NCI-H2081 treated with DMSO at 0.1 percent for 48 hours (cell line): ENCODE measurements at places on chromosomes 7 and 10.
A peak's percentile ranks its signal among the peaks of the same experiment; 100 is the strongest.

DNA sequence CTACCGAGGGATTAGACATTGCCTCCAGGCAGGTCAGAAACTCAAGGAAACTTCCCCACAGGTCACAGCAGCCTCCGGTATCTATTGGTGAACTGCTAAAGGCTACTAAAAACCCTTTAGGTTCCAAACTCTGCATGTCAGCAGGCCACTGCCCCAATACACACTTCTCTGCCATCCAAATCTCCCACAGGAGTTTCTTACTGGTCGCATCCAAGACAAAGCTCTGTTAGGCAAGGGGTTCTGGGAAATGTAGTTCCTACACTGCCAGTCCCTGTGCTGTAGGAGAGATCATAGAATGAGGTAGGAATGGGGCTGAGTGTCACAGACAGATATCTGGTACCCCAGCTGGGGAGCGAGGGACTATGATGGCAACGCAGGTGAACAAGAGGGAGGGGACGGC is 757.0 kb upstream of the C7orf33 start:
- no peak for DNase-seq

GRCh38 chr7:146117576-146117975 is 975 bp downstream of the CNTNAP2 start:
- no peak for DNase-seq

DNA sequence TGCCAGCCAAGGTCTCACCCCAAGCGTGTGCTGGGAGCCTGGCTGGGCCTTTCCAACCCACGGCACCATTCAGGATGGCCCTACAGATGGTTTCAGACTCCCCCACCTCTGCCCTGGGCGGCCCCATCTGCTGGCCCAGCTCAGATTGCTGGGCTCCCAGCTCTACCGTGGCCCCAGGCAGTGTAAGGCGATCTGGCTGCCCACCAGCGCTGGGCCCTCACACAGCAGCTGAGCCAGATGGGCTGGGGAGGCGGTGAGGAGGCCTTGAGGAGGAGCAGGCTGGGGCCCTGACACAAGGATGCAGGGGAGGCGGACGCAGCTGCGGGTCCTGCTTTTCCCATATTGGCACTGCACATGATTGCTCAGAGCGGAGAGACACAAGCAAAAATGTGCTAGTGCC is 162.8 kb downstream of the NRF1 start:
- DNase-seq, result no peak

DNA sequence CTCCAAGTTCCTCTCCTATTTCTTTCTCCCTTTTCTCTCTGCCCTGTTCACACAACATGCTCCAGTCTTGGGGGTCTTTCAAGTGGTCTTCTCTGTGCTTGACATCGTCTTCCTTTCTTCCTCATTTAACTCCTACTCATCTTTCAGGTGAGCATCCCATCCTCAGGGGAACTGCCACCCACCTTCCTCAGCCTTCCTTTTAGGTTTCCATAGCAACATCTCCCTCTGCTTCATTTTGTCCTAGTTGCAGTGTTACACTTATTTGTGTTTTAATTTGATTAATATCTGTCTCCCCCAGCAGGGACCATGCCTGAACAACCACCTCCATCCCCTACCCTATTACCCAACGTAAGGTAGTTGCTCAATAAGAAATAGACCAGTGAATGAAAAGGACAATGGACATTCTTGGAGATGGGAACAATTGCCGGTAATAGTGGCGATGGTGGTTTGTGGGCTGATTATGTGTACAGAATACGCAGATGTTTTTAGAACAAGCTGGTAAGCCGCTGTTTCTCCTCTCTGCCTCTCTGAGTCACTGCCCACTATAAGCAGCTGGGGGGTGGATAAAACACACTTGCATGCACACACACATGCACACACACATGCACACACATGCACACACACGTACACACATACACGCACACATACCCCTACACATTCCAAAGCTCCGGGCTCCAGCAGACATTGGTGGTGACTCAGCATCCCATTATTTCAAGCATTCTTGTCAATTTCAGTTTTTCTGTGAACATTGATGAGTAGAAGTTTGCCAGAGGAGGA is 251.6 kb downstream of the GATA3 start:
- DNase-seq, result no peak

- no peak for DNase-seq
Observed at GRCh38 chr10:3427950-3428354, 255.4 kb upstream of the PITRM1 start.

GRCh38 chr7:266851-267840 is 22.8 kb upstream of the FOXL3 start:
- no peak for DNase-seq

DNA sequence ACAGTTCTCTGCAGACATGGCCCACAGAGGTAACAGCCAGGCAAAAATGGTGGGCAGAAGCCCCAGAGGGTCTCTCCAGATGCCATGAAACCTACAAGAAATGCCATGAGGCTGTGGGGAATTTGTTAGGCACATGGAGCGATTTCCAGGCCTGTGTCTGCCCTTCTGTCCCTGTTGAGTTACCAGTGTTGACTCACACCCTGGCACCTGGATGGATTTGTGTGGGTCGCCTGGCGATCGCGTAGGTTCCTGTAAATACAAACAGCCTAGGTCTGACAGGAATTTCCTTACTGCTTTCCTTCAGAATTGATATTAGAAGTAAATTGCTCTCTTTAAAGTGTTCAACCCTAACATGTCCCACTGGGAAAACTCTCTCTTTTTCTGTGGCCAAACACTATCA is 164.9 kb upstream of the EEPD1 start:
- DNase-seq, result no peak

DNA sequence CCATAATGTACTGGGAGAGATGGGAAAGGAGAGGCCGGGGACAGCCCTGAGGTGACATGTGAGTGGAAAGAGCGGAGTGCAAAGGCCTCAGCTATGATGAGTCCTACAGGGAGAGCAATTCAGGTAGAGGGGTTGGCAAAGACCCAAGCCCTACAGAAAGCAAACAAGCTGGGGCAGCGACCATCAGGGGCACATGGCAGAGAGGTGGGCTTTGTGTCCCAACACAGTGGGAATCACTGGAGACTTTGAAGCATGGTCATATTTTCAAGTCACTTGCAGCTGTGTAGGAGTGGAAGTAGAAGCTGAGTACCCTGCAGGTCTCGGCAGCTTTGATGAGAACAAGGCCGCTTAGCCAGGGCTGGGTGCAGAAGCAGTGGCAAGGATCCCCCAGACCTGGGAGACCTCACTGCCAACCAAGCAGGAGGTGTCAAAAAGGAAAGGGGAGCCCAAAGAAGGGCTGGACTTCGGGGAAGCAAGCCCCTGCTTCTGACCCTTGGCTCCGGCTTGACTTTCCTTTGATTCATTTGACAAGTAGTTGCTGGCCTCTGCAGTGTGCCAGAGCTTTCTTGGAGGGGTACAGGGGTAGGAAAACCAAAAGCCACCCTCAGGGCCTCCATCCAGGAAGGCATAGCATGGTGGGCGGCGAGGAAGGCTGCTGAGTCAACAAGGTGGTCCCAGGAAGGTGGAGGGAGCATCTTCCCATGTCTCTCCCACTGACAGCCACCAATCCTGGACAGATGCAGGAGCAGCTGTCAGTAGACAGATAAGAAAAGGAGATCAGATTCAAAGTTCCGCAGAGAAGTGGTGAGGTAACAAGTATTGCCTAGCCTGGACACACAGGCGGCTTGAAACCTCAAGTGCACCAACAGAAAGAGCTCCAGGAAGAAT is 1.9 kb upstream of the PGAM2 start:
- DNase-seq, result no peak

GRCh38 chr7:111750878-111751277 is 188.6 kb upstream of the IMMP2L start:
- DNase-seq, result no peak

DNA sequence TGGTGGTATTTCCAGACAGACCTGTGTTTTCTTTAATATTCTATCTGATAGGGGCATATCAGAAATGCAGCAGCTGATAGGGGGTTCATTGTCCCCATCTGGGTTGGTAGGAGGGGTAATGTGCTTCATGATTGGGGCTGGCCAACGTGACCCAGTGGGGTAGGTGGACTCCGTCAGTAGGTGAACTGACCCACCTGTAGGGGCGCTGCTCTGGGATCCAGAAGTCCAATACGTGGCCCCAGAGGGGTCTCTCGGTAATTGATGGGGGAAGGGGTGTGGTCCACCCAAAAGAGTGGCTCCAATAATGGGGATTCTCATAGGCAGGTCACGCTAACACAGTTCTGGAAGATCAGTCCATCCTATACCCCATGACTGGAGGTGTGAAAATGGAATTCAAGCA is 112.0 kb downstream of the PRLHR start:
- DNase-seq, result no peak

DNA sequence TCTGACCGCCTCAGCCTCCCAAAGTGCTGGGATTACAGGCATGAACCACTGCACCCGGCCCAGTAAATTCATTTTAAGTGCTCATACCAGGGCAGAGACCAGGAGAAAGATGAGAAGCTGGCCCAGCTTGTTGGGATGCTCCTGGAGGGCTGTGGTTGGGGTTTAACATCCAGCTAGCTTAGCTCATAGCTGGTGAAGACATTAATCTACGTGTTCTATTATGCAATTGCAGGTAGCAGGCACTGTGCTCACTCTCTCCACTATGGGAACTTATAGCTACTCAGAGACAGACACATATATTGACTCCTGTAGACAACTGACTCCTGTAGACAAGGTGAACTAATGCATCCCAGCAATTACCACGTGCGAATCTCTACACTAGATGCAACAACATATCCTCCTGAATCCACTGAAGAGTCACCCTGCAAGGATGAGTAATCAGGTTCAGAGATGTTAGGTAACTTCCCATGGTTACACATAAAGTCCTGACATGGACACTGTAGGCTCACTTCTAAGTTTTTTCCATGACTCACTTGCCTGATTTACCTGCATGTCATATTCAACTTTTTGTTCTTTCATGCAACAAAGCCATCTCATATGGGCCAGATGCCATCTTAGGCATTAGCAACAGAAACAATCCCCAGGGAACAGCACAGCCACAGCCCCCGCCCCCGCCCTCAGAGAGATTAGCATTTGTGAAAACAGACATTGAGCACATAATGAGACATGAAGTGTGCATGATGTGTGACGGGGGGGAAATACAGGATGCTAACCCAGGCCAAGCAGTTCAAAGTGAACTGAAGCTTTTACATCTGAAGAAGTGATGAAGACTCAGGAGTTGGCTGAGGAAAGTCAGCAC is 37.2 kb downstream of the ERLIN1 start:
- DNase-seq, result no peak

DNA sequence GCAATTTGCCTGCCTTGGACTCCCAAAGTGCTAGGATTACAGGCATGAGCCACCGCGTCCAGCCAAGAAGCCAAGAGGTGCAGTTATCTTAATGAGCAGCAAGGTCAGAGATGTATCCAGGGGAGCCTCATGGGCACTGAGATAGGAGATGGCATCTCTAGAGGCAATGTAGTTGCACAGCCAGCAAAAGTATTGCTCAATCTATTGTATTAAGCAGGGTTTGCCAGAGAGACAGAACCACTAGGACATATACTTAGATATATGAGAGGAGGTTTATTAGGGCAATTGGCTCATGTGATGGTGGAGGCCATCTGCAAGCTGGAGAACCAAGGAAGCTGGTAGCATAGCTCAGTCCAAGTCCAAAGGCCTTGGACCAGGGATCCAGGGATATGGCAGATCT is 16.3 kb upstream of the VPS26A start:
- DNase-seq, result no peak

GRCh38 chr10:95434583-95434982 is 126.6 kb downstream of the SORBS1 start:
- DNase-seq, result no peak

- DNase-seq, result no peak
Observed at GRCh38 chr7:46369933-46370654, 449.0 kb upstream of the IGFBP3 start.

GRCh38 chr10:49254556-49255318 is 44.2 kb upstream of the C10orf71 start:
- DNase-seq, result no peak

GRCh38 chr10:62046522-62047227 is 145.2 kb downstream of the ARID5B start:
- DNase-seq, result no peak

DNA sequence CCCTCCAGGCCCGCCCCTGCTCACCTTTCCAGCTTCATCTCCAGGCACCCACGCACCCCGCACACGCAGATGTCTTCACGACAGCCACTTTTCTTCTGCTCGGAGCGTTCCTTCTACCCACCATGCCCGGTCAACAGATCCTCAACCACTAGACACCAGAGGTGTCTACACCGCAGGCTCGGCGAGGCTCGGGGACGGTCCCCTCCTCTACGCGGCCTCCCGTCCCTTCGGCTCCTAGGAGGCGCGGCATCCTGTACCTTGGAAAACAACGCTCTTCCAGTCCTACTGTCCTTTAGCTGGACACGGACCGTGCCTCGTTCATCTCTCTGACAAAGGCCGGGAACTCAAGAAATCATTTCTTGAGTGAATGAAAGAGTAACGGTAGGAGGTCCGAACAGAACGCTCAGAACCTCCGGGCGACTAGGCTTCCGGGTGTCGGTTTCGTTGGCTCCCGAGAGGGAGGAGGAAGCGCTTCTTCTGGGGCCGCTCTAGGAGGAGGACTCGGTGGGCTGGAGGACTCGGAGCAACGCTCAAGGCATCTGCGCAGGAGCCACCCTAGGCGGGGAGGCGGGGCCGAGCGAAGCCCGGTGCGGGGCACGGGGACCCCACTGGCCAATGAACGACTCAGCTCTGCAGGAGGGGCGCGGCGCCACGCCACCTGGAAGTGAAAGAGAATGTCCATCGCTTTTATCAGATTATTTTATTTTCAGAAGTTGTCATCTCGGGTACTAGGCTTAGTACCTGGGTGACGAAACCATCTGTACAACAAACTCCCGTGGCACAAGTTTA is 7.2 kb upstream of the FIS1 start:
- peak; percentile 95 for DNase-seq

GRCh38 chr7:104552102-104552501 is 223.7 kb downstream of the LHFPL3 start:
- DNase-seq, result no peak

- no peak for DNase-seq
Observed at GRCh38 chr7:147197006-147197405, 1080.4 kb downstream of the CNTNAP2 start.

DNA sequence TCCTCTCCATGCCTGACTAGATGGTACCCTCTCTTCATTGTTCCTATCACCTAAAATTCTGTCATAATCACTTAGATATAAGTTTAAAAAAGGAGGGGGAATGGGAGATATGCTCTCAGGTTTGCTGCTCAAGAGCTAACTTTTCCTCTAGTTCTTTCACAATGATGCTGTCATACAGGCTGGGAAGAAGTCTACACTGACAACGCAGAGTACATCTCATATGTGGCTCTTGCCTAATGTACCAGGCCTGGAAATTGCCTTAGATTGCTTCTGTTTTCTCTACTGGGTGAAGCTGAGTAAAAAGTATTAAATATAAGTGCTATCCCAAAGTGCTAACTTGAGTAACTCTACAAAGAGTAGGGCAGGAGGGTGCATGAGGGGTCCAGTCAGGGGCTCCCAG is 43.8 kb upstream of the BET1 start:
- no peak for DNase-seq

DNA sequence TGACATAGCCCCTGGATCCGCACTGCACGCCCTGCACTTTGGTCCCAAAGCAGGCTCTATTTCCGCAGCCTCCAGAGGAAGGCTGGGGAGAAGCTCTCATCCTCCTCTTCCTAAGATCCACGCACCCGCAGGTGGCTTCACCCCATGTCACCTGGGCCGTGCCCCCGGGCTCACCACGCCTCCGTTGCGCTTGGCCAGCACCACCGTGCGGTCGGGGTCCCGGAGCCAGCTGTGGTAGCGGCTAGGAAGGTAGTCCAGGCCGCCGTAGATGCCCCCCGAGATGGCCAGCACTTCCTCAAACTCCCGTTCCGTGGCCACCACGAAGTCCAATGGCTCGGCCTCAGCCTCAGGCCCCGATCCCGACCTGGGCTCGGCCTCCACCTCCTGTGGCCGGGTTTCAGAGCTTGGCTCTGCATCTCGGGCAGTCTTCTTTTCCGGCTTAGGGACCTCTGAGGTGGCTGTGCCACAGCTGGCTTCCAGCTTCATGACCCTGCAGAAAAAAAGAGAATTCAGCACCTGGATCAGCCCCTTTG is 5.7 kb downstream of the NAT16 start:
- DNase-seq, result no peak
